ENCODE measurements at places on chromosomes 13 and 19.

- no peak for DNase-seq
Measured at GRCh38 chr13:113211774-113212173, 2.4 kb downstream of the CUL4A start.

DNA sequence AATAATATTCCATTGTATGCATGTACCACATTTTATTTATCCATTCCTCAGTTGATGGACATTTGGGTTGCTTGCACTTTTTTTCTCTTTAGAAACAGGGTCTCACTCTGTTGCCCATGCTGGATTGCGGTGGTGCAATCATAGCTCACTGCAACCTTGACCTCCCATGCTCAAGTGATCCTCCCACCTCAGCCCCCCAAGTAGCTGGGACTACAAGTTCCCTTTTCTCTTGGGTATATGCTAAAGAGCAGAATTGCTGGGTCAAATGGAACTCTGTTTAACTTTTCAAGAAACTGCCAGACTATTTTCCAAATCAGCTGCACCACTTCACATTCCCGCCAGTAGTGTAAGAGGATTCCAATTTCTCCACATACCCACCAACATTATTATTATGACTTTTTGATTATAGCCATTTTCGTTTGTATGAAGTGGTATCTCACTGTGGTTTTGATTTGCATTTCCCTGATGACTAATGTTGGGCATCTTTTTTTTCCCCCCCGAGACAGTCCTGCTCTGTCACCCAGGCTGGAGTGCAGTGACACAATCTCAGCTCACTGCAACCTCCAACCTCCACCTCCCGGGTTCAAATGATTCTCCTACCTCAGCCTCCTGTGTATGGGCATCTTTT is 7.6 kb upstream of the IPO5 start:
- DNase-seq = no peak

DNA sequence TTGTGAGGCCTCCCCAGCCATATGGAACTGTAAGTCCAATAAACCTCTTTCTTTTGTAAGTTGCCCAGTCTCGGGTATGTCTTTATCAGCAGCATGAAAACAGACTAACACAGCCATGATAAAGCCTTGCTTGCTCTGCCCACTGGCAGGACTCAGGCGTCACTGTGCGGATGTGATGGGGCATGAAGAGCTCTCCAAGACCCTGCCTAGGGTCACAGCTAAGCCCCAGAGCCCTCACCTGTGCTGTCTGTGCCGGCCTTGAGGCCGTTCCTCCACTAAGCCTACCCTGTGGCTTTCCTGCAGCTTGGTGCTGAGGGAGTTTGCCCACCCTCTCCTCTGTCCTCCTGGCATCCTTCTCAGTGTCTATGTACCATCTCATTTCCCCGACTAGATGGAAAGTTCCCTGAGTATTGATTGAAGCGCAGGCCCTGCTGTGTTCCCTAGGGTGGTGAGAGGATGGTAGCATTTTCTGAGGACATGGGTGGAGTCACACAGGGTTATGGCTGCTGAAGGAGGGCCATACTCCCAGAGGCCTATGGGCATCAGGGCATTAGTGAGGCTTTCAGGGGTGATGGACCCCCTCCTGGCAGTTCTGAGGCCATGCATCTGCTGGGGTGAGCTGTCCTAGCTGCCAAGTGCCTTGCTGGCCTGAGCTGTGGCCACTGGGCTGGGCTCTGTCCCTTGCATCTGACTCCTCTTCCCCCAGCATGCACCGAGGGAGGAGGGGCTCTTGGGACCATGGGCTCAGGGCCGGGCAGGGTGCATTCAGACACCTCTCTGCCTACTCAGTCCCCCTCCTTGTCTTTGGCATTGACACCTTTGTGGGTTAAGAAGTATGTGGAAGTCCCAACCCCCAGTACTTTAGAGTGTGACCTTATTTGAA is 75.3 kb downstream of the TEX29 start:
- no peak for DNase-seq

GRCh38 chr19:55831846-55832245 is at the start of gene NLRP11:
Gene NLRP11 (minus strand): TSS chr19:55831999. CDS start chr19:55818174, 13,825 bp downstream.
- DNase-seq = no peak

- no peak for DNase-seq
Measured at GRCh38 chr19:38375748-38376147, 1.4 kb downstream of the PSMD8 start.

- DNase-seq = no peak
Measured at GRCh38 chr13:95955255-95955654, 97.9 kb downstream of the UGGT2 start.

GRCh38 chr13:70964124-70964523 is 855.9 kb upstream of the KLHL1 start:
- DNase-seq = no peak

DNA sequence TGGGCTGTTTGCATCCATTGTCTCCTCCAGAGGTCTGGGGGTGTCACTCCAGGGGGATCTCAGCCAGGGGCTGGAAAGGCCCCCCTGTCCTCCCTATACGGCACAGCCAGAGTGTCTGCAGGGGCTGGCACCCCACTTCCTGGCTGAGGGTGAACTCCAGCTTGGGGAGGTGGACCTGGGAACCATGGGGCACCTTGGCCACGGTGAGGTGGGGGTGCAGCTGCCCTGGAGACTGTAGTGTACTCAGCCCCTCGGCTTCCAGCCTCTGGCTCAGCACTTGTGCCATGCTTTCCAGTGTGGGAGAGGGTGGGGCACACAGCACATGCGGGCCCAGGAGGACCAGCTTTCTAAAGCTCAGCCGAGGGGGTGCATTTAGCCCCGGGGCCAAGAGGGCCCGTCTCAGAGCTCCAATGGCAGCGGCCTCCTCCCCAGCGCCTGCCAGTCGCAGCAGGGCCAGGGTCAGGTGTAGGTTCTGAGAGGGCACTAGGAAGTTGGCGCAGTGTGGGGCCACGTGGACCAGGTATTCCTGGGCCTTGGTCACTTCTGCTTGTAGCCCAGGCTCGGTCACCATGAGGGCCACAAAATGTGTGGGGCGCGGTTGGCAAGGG is 1.4 kb downstream of the LENG9 start:
- DNase-seq = no peak

All from stimulated activated CD4-positive, alpha-beta T cell treated with anti-CD3 and anti-CD28 coated beads, TNF-alpha, amount 100 ng/mL, for 1 hour (primary cell).